ENCODE measurements at places on chromosomes 2 and 18.

GRCh38 chr2:16475986-16476567 lies 189.6 kb downstream of the CYRIA start:
- DNase-seq = no peak

DNA sequence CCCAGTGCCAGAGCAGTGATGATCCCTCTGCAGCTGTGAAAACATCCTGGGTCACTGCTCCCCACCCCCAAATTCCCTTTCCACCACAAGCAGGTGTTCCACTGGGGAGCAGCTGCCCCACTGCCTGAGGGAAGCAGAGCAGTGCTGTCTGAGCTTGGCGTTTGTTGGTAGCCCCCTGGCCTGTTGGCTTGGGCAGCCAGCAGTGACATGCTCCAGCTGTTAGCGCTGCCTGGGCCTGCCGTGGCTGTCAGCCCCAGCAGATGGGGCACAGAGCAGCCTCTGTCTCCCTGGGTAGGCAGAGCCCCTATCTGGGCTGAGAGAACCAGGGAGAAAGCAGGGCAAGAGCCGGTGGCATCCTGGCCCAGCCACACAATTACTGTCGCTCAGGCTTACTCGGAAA lies 247.7 kb downstream of the GLI2 start:
- DNase-seq = no peak

DNA sequence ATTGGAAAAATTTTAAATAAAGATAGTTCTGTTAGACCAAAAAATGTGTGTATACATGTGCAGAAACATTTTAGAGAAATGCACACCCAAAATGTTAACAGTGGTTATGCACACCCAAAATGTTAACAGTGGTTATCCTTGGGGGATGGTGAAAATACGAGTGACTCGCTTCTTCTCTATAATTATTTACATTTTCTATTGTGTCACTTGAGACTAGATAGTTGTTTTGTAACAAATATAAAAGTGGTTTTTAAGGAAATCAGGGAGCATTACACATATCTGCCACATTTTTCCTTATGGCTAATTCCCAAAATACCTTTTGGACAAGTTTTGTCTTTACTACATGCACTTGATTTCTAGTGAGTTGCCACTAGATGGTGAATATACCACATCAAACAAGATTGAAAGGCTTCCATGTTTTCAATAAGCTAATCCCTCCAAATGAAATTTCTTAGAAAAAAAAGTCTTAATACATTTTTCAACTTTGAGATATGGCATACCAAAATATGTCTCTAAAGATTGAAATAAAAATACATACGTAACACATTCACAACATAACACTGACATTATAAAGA lies 9.0 kb upstream of the HIBCH start:
- peak; percentile 44 for DNase-seq

GRCh38 chr2:226115832-226116200 lies 683.8 kb downstream of the IRS1 start:
- DNase-seq = no peak

DNA sequence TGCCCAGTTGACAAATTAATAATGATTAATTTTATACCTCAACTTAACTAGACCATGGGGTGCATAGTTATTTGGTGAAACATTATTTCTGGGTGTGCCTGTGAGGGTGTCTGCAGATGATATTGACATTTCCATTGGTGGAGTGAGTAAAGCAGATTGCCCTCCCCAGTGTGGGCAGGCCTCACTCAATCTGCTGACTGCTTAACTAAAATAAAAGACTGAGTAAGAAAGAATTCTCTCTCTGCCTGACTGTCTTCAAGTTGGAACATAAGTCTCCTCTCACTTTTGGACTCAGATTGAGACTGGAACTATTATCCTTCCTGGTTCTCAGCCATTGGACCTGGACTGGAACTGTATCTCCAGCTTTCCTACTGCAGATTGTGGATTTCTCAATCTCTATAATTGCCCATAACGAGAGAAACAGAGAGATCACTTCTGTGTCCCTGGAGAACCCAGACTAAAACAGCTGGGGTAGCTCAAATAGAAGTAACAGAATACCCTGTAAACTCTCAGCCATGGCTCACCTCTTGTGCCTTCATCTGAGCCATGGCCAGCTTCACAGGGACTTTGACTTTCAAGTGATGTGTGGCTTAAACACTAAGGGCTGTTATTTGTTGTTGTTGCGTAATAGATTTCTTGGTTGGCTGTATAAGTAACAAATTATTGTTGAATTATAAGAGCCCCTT lies 575.3 kb upstream of the RAB6C start:
- no peak for DNase-seq

- peak; percentile 8 for DNase-seq
These were observed 98.0 kb downstream of the KCTD18 start for GRCh38 chr2:200411831-200412230.

- peak; percentile 11 for DNase-seq
These were observed 443.7 kb downstream of the BCL11A start for GRCh38 chr2:60109744-60110143.

Measured in SK-MEL-5 (cell line).